Activated naive CD8-positive, alpha-beta T cell treated with anti-CD3 and anti-CD28 coated beads, Interleukin-2, amount 10 ng/mL, durations not matched to agents 7 days and 5 days (primary cell): ENCODE measurements at places on chromosomes 1 and 21. TPM values are rescaled to one million over a fixed set of nuclear protein-coding genes. Genes with fewer than 3 reads are reported as not detected.
A peak's percentile ranks its signal among the peaks of the same experiment; 100 is the strongest.

DNA sequence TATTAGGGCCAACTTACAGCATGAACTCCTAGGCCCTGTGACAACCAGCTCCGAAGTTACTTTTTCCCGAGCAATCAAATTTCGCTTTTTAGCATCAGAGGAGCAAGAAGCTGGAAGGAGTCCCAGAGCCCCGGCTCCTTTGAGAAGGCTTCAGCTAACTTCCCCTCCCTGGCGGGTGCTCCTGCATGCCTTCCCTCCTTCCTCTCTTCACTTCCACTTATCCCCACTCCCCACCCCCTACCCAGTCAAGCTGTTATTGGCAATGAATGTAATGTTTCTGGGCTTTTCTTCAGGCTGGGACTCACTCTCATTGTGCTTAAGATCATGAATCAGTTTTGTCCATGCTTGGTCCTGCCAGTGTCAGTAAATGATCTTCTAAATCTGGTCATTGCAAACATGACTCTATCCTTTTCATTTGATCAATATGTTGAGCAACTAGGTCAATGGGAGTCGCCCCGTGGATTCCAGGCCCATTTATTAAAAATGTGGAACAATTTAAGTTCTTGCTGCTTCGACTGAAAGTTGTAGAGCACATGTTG lies 94.5 kb upstream of the TSPAN2 start:
- peaks cover 4% of the 10 kb centered on the region for H3K4me1 ChIP-seq
- H3K4me3 ChIP-seq, result no peak overlapping the region
- no peaks in the 10 kb centered on the region for H3K27me3 ChIP-seq
- no peak for DNase-seq
- no peak overlapping the region for H3K27ac ChIP-seq

LCK gene
- 460 TPM for total RNA-seq

PGBD5 gene
- not detected for total RNA-seq

DNA sequence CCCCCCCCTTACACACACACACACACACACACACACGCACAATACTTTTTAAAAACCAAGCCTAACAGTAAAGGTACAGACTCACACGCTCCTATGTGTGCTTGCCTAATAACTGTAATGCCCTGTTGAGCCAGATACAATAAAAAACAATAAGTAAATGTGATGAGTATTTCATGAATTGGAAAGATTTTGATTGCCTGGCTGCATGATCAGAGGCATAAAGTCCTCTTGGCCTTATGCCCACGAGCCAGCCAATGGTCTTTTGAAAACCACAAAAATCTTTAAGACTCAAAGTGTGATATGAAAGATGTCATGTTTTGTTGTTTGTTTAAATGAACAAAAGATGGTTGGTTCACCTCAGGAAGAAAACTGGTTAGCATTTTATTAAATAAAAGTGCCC lies 441.9 kb upstream of the ZRANB2 start:
- H3K27ac ChIP-seq, result no peak overlapping the region
- no peaks in the 10 kb centered on the region for H3K4me1 ChIP-seq
- DNase-seq, result no peak
- H3K4me3 ChIP-seq, result no peak overlapping the region
- H3K36me3 ChIP-seq, result no peaks in the 10 kb centered on the region
- H3K27me3 ChIP-seq, result no peaks in the 10 kb centered on the region

DNA sequence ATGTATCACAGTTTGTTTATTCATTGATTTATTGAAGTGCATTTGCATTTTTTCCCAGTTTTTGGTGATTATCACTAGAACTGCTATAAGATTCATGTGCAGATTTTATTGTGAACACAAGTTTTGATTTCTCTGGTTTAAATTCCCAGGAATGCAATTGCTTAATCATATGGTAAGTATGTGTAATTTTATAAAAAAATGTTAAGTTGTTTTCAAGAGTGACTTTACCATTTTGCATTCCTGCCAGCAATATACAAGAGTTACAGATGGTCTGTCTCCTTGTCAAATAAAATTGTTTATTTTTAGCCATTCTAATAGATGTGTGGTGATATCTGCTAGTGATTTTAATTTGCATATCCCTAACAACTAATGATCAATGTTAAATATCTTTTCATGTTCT lies 127.3 kb upstream of the APP start:
- H3K27ac ChIP-seq, result no peak overlapping the region
- no peaks in the 10 kb centered on the region for H3K36me3 ChIP-seq
- H3K4me3 ChIP-seq, result no peak overlapping the region
- no peaks in the 10 kb centered on the region for H3K27me3 ChIP-seq
- DNase-seq, result no peak

GRCh38 chr1:237736372-237737029 lies 154.2 kb downstream of the ZP4 start:
- peaks cover 2% of the 10 kb centered on the region for H3K36me3 ChIP-seq
- peak overlapping the region; percentile 88 for H3K27ac ChIP-seq
- no peaks in the 10 kb centered on the region for H3K27me3 ChIP-seq
- no peak for DNase-seq

- H3K27me3 ChIP-seq, result peaks cover 4% of the 10 kb centered on the region
- no peaks in the 10 kb centered on the region for H3K4me1 ChIP-seq
- no peaks in the 10 kb centered on the region for H3K36me3 ChIP-seq
- no peak overlapping the region for H3K27ac ChIP-seq
- H3K4me3 ChIP-seq, result no peak overlapping the region
- DNase-seq, result no peak
Measured at GRCh38 chr1:224996266-224996665, 66.8 kb downstream of the DNAH14 start.

DNA sequence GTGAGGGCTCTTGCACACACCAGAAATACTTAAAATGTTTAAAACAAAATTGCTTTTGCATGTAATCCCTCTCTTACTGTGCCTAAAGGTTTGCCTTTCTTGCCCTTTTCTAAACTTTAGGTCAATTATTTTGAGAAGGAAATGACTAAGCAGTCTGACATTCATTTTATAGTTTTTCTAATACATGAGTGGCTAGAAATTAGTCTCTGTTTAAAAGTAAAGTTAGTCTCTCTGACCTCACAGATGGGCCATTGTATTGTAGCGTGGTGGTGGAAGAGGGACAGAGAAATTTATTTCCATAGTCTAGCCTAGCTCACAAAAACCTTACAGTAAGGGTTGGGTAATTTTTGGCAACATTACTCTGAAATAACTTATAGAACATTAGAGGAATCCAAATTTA lies 3.6 kb upstream of the COL11A1 start:
- no peak overlapping the region for H3K27ac ChIP-seq
- H3K36me3 ChIP-seq, result no peaks in the 10 kb centered on the region
- H3K27me3 ChIP-seq, result peaks cover 17% of the 10 kb centered on the region
- no peak for DNase-seq
- no peaks in the 10 kb centered on the region for H3K4me1 ChIP-seq

DNA sequence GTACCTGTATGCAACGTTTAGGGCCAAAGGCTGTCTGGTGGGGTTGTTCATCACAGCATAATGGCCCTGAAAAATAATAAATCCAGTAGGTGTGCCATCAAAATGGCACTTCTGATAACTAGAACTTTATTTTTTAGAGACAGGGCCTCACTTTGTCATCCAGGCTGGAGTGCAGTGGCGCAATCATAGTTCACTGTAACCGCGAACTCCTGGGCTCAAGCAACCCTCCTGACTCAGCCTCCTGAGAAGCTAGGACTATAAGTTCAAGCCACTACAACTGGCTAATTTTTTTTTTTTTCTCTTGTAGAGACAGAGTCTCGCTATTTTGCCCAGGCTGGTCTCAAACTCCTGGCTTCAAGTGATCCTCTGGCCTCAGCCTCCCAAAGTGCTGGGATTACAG lies 4.7 kb downstream of the SNAPIN start:
- H3K36me3 ChIP-seq, result peaks cover 41% of the 10 kb centered on the region
- no peaks in the 10 kb centered on the region for H3K27me3 ChIP-seq
- H3K27ac ChIP-seq, result no peak overlapping the region
- peak; percentile 2 for DNase-seq

CD164L2 gene
- not detected for total RNA-seq

PPM1J gene
- 0.25 TPM for total RNA-seq

DNA sequence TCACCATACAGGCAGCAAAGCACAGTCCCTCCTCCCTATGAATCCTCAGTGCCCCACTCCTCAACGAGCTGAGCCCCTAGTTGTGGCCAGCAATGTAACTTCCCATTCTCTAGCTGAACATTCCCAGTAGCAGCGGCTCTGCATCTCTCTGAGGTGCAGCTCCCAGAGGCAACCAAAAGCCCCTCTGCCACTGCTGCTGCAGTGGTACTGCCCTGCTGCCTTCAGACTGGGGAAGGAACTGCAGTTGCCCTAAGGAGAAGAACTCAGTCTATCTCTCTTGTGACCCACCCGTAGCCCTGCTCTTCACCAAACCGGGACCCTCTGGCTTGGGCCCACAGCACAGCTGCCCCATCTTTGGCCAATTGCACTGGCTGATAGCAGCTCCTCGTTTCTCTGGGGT lies 31.6 kb downstream of the PYHIN1 start:
- peaks cover 4% of the 10 kb centered on the region for H3K36me3 ChIP-seq
- H3K27me3 ChIP-seq, result peaks cover 16% of the 10 kb centered on the region
- H3K4me1 ChIP-seq, result no peaks in the 10 kb centered on the region

DNA sequence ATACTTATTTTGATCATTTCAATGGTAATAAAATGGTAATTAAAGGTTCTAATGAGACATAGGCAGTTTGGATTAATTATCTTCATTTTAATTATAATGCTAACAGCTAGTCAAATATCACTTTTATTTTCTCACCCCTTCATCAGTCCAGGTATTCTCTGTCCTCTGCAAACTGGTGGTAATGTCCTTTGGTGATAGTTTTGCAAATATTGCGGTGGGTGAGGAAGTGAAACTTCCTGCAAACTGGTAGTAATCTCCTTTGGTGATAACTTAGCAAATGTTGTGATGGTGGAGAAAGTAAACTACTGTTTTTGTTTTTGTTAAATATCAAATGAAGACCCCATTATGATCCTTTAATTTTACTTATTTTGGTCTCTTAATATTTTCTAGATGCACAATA lies 209.0 kb downstream of the AMY1C start:
- no peak overlapping the region for H3K27ac ChIP-seq
- H3K4me3 ChIP-seq, result no peak overlapping the region
- H3K4me1 ChIP-seq, result no peaks in the 10 kb centered on the region
- no peak for DNase-seq
- H3K36me3 ChIP-seq, result no peaks in the 10 kb centered on the region
- H3K27me3 ChIP-seq, result no peaks in the 10 kb centered on the region

- H3K4me3 ChIP-seq, result no peak overlapping the region
- H3K27ac ChIP-seq, result no peak overlapping the region
- DNase-seq, result no peak
- H3K4me1 ChIP-seq, result peaks cover 3% of the 10 kb centered on the region
Measured at GRCh38 chr1:184030433-184031091, 7.0 kb downstream of the COLGALT2 start.

IL12RB2 gene
- total RNA-seq, result 15.2 TPM

DNA sequence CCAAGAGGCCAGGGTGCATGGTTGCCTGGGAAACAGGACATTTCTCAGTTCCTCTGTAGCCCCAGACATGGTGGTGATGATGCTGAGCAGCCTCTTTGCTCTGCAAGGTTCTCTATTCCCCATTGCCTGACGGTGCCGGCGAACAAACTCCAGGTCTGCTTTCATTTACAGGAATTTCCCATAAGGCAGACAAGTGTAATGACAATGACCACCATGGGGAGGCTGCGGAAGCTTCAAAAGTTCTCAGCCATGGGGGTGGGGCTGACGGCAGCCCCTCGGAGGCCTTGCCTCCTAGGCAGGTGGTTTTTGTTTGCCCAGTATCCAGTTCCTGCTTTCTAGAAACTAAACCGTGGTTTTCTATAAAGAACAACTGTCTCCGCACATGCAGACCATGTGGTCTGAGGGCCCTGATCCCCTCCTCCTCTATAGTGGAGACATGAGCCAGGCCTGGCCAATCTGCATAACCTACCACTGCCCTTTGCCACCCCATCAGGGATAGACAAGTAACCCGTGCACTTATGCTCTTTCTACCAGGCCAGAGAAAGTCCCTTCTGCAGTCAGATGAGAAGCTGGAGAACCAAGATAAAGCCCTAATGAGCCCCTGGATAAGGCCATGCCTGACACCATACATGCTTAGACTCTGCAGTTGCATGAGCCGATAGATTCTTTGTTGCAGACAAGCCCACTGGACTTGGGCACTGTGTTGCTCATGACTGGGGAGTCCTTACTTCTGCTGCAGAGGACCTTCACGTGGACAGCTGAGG lies 54.1 kb downstream of the LDLRAD2 start:
- peaks cover 2% of the 10 kb centered on the region for H3K36me3 ChIP-seq
- H3K4me3 ChIP-seq, result no peak overlapping the region
- H3K4me1 ChIP-seq, result peaks cover 6% of the 10 kb centered on the region
- DNase-seq, result no peak
- peak overlapping the region; percentile 42 for H3K27ac ChIP-seq

RIPPLY3 gene
- not detected for total RNA-seq

GRCh38 chr1:168613691-168614231 lies 37.4 kb downstream of the XCL1 start:
- peaks cover under 1% of the 10 kb centered on the region for H3K4me1 ChIP-seq
- H3K36me3 ChIP-seq, result no peaks in the 10 kb centered on the region
- no peak overlapping the region for H3K4me3 ChIP-seq
- H3K27me3 ChIP-seq, result peaks cover 10% of the 10 kb centered on the region
- H3K27ac ChIP-seq, result no peak overlapping the region

GNAT2 gene
- total RNA-seq, result not detected

TSSK3 gene
- total RNA-seq, result 1.6 TPM

- H3K4me3 ChIP-seq, result no peak overlapping the region
- H3K27me3 ChIP-seq, result peaks cover 12% of the 10 kb centered on the region
- no peak for DNase-seq
- H3K36me3 ChIP-seq, result no peaks in the 10 kb centered on the region
Measured at GRCh38 chr1:48644190-48644900, 132.3 kb downstream of the BEND5 start.

- H3K4me1 ChIP-seq, result peaks cover 17% of the 10 kb centered on the region
- peaks cover 9% of the 10 kb centered on the region for H3K36me3 ChIP-seq
- H3K4me3 ChIP-seq, result peak overlapping the region; percentile 96
- DNase-seq, result peak; percentile 69
- no peaks in the 10 kb centered on the region for H3K27me3 ChIP-seq
- H3K27ac ChIP-seq, result peak overlapping the region; percentile 97
Measured at GRCh38 chr1:211258310-211258755, 833 bp upstream of the RCOR3 start.

- DNase-seq, result no peak
- peaks cover 1% of the 10 kb centered on the region for H3K4me1 ChIP-seq
- H3K4me3 ChIP-seq, result no peak overlapping the region
- H3K27ac ChIP-seq, result no peak overlapping the region
- peaks cover 3% of the 10 kb centered on the region for H3K27me3 ChIP-seq
Measured at GRCh38 chr1:224703702-224704101, 87.6 kb downstream of the CNIH3 start.

H6PD gene
- 15.9 TPM for total RNA-seq

DNA sequence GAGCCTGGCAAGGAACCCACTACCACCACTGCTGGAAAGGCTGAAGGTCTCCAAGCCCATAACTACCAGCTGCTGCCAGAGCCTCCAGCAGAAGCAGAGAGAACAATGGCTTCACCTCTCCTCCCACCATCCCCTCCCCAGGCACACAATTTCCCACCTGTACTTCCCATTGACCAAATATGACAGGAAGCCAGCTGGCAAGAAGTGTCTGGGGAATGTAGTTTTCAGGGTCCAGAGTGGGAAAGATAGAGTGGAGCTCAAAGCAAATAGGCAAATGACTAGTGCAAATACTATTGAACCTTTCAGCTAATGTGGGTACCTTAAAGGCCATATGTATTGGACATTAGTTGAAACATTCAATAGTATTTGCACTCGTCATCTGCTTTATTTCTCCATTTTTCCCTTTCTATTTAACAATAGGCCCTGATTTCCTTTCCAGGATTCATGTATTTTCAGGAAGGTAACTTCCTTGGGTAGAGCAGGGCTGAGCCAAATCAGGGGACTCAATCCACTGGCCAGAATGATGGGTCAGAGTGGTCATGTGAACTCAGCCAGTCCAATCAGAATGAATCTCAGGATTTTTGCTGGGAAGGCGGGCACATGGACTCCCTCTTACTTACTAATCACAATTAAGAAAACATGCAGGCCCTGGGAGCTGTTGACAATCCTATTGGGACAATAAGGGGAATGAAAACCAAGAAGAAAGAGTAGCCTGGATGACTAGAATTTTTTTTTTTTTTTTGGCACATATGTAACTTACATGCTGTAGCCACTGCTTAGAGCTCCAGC lies 12.1 kb upstream of the NFYC start:
- peaks cover 2% of the 10 kb centered on the region for H3K36me3 ChIP-seq
- peaks cover 4% of the 10 kb centered on the region for H3K27me3 ChIP-seq
- no peak for DNase-seq
